PC-3 (cell line): ENCODE measurements at places on chromosomes 11 and 22. TPM values are rescaled to one million over a fixed set of nuclear protein-coding genes. Genes with fewer than 3 reads are reported as not detected.

- no peaks in the 10 kb centered on the region for H3K27me3 ChIP-seq
- H3K27ac ChIP-seq: no peak within 1 kb of the TSS
- DNase-seq: no peak
- peak within 1 kb of the TSS; percentile 64 for H3K4me3 ChIP-seq
Observed at GRCh38 chr11:3641701-3642070, at the start of gene ART5. TSS of gene ART5 (minus strand) at chr11:3641992. CDS start at chr11:3641862, 130 bp downstream.

- no peak within 1 kb of the TSS for H3K4me3 ChIP-seq
- H3K4me1 ChIP-seq: no peaks in the 10 kb centered on the region
- no peak for DNase-seq
- H3K36me3 ChIP-seq: no peaks in the 10 kb centered on the region
- H3K27ac ChIP-seq: no peak within 1 kb of the TSS
Observed at GRCh38 chr22:18905540-18906409, at the start of gene DGCR6. TSS of gene DGCR6 (plus strand) at chr22:18906320. CDS start at chr22:18906375, 55 bp downstream.

- peaks cover 97% of the 10 kb centered on the region for H3K4me1 ChIP-seq
- H3K27ac ChIP-seq: peak overlapping the region; percentile 91
- no peaks in the 10 kb centered on the region for H3K27me3 ChIP-seq
Observed at GRCh38 chr11:128497061-128497775, 90.1 kb downstream of the ETS1 start.

- H3K4me1 ChIP-seq: peaks cover 46% of the 10 kb centered on the region
- no peak overlapping the region for H3K4me3 ChIP-seq
- peak; percentile 96 for DNase-seq
- peak overlapping the region; percentile 99 for H3K27ac ChIP-seq
- peaks cover 10% of the 10 kb centered on the region for H3K36me3 ChIP-seq
- H3K27me3 ChIP-seq: no peaks in the 10 kb centered on the region
Observed at GRCh38 chr22:37777122-37777687, 30.5 kb upstream of the GCAT start.

DNA sequence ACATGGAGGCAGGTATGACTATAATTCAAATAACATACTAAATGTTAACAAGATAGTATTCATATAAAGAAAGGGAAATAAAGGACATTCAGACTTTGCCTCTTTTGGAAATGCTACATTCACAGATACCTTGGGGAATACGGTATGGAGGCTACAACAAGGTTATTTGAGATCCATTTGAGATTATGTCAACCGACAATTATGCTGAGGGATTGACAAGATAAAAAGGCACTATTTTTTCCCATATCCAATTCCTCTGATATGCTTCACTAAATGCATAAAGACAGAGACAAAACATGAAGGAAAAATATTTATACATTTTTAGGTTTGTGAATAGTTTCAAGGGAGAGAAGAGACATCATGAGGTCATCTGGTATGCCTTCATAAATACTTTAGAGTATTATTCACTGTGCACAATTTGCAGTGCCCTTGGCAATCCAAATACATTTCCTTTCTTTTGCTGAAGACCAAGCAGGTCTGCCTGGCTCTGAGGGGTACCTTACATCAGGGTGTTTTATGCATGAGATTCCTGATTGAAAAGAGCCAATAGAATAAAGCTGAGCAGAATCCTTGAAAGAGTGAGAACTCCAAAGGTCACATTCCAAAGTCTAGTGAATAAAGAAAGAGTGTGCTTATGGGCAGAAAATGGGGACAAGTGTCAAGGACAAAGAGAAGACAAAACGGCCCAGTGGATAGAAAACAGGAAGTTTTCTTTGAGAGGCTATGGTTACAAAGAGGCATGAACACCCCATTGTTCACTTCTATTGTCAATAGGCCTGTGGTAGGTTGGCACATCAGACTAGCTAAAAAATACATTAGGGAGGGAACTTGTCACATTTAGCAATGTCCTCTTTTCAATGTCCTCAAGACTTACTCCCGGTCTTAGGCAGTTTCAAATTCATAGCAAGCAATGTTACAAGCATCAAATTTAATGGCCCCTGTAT is 455.8 kb downstream of the LRRC4C start:
- no peak overlapping the region for H3K27ac ChIP-seq
- 0 out of 2 replicates have a peak, but pooled peaks cover 7% of the 10 kb centered on the region for H3K4me1 ChIP-seq
- no peak overlapping the region for H3K4me3 ChIP-seq
- no peaks in the 10 kb centered on the region for H3K27me3 ChIP-seq

DNA sequence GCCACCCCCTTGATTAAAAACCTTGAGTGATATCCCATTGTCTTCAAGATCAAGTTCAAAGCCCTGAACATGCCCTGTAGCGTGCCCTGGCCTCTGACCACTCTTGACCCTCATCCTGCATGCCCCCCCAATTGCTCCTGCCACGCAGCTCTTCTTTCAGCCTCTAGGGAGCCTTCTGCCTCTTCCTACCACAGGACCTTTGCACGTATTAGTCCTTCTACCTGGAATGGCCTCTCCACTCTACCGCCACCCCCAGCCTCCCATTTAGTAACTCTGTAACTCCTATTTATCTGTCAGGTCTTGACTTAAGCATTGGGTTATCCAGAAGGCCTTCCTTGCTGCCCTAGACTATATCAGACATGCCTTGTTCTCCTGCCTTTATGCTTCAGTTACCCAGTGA is 203.6 kb downstream of the TRIM29 start:
- no peaks in the 10 kb centered on the region for H3K4me1 ChIP-seq
- H3K36me3 ChIP-seq: no peaks in the 10 kb centered on the region
- no peak overlapping the region for H3K4me3 ChIP-seq
- peaks cover 78% of the 10 kb centered on the region for H3K27me3 ChIP-seq
- DNase-seq: no peak

DNA sequence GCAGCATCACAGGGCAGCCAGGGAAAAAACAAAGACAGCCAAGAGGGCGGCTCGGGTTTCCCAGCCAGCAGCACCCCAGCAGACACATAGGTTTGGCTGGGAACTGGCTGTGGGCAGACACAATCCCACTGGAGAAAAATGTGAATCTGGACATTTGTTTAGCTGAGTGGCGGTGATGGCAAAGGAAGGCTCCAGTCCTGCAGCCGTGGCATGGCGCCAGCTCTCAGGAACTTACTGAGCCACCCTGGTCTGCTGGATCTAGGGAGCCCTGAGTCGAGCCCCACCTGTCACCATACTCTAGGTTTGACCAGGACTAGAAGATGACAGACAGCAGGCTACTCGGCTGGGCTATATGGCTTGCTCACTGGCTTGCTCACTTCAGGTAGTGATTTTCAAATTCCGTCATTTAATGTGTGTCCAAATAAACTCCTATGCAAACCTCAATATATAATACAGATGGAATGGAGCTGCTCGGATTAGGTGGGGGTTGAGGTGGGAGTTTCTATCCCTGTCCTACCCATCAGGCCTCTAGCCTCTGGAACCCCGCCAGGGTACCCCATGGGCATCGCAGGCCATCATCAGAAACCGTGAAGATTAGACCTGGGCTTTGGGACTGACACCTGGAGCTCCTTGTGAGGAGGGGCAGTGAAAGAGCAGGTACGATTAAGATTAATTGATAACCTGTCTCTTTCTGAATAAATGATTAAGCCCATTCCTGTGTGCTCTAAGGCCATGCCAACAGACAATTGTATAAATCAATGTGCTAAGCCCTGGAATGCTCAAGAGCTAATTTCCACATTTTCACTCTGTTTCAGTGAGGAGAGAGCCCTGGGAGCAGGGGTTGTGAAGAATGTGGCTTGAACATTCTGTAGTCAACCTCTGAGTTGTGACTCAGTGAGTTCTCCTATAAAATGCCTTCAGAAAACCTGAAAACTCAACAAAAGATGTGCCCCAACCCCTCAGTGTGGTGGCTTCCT is 42.5 kb downstream of the GALNT18 start:
- H3K4me1 ChIP-seq: peaks cover 17% of the 10 kb centered on the region
- no peak for DNase-seq
- H3K4me3 ChIP-seq: no peak overlapping the region
- H3K27ac ChIP-seq: no peak overlapping the region
- H3K36me3 ChIP-seq: no peaks in the 10 kb centered on the region
- no peaks in the 10 kb centered on the region for H3K27me3 ChIP-seq

DNA sequence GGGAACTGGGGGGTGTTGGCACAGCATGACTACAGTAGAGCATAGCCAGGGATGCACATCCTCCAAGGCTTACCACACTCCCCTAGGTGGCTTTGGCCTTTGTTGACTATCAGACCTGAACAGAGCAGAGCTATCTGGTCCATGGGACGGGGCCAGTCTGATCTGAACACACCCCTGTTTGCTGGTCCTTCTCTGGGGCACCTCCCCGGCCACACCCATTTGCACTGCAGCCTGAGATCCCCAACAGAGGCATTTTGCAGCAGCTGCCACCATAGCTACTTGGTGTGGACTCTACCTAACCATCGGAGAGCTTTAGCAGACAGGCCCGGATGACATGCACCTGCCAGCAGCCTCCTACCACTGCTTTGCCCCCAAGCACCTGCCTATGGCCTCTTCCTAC is 75.8 kb upstream of the NOX4 start:
- no peak for DNase-seq
- H3K4me1 ChIP-seq: no peaks in the 10 kb centered on the region
- H3K27me3 ChIP-seq: 0 out of 2 replicates have a peak, but pooled peaks cover 9% of the 10 kb centered on the region

- H3K4me3 ChIP-seq: peak overlapping the region; percentile 28; the same call in 1 of the 2 replicates
- peak overlapping the region; percentile 42 for H3K27ac ChIP-seq
- H3K36me3 ChIP-seq: no peaks in the 10 kb centered on the region
- H3K4me1 ChIP-seq: peaks cover 39% of the 10 kb centered on the region
- H3K27me3 ChIP-seq: no peaks in the 10 kb centered on the region
- peak; percentile 46 for DNase-seq
Observed at GRCh38 chr11:10388101-10388500, 67.0 kb upstream of the AMPD3 start.

GRCh38 chr22:25564320-25564978 is at the start of gene GRK3:
TSS of gene GRK3 (plus strand) at chr22:25564675. CDS start at chr22:25565041, 366 bp downstream.
- H3K4me3 ChIP-seq: no peak within 1 kb of the TSS
- no peak within 1 kb of the TSS for H3K27ac ChIP-seq
- no peak for DNase-seq
- H3K4me1 ChIP-seq: no peaks in the 10 kb centered on the region
- peaks cover 53% of the 10 kb centered on the region for H3K27me3 ChIP-seq
- no peaks in the 10 kb centered on the region for H3K36me3 ChIP-seq

- H3K36me3 ChIP-seq: peaks cover 2% of the 10 kb centered on the region; the same call in 1 of the 2 replicates
- no peaks in the 10 kb centered on the region for H3K27me3 ChIP-seq
- H3K27ac ChIP-seq: peak overlapping the region; percentile 95
- peaks cover 55% of the 10 kb centered on the region for H3K4me1 ChIP-seq
Observed at GRCh38 chr22:30423301-30423958, 2.1 kb upstream of the MTFP1 start.

DNA sequence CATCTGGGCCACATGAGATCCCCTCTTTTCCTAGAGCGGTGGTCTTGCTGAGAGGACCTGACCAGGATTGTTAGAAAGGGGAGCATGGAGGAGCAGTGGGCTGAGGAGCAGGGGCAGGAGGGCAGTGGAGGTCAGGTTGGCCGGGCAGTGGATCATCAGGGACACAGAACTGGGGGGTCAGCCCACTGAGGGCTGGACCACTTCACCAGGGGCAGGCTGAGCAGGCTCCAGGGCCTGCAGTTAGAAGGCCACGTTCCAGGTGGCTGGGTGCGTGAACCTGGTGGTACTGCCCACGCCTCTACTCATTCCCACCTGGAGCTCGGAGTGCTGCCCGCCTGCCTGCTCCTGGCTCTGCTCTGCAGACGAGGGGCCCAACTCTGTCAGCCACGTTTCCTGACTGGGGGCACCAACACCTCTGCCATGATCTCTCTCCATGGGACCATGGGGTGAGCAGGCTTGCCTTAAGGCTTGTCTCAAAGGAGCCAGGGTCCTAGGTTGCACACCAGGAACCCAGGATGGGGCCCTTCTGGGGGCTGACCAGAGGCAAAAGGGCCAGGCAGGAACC is 9.7 kb downstream of the MRGPRF start:
- no peak overlapping the region for H3K4me3 ChIP-seq
- H3K4me1 ChIP-seq: peaks cover 7% of the 10 kb centered on the region
- no peak overlapping the region for H3K27ac ChIP-seq
- no peaks in the 10 kb centered on the region for H3K27me3 ChIP-seq

DNA sequence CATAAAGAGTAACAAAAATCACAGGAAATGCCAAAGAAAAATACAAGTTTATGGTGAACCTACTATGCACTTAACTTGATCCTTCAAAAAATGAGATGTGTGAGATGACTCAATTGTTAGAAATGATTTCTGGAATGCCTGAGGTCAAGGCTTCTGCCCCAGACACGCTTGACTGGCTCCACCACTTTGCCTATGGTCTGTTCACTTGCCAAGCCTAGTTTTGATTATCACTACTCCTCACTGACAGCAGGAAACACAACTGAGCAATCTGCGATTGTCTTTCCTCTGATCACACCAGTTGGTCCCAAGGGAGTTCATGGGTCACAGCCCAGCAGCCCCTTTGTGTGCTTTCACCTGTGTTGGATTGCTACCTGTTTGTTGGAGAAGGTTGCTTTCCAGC is 20.6 kb upstream of the PRDM10 start:
- no peaks in the 10 kb centered on the region for H3K36me3 ChIP-seq
- peak; percentile 95 for DNase-seq
- H3K27me3 ChIP-seq: no peaks in the 10 kb centered on the region
- peak overlapping the region; percentile 49 for H3K27ac ChIP-seq

DNA sequence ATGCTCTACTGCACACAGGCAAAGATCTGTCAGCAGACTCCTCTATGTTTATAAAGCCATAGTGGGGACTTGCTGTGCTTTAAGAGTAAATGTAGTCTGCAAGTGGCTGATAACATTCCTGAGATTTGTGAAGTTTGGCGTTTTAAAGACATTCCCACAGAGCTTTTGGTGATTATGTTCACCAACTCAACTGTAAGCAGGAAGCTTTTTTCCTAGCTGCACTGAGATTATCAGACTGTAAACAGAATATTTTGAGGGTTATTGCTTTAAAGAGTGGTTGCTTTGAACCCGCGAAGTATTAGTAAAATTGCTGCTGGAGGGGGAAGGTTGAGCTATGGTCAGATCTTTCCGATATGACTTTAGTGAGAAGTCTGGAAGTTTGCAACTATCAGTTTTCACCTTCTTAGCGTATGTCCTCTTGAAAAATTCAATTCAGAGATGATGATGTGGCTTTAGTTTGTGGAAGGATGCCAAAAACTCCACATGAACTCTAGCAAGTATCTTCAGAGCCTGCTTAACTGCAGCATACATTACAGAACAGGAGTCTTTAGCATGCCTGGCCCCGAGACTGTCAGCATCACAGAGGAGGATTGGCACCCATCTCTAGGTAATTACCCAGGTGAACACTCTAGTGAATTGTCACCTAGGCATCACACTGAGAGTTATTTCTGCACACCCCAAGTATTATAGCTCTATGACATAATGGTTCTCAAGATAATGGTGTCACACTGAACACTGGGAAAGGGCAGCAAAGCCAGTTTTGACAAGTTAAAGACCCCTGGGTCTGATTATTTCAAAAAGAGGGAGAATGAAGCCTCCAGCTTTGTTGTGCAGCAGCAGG is 89.9 kb downstream of the MTNR1B start:
- H3K4me1 ChIP-seq: peaks cover 8% of the 10 kb centered on the region
- H3K36me3 ChIP-seq: no peaks in the 10 kb centered on the region
- H3K27ac ChIP-seq: no peak overlapping the region

- no peak overlapping the region for H3K27ac ChIP-seq
- peaks cover 7% of the 10 kb centered on the region; the same call in 1 of the 2 replicates for H3K4me1 ChIP-seq
- no peaks in the 10 kb centered on the region for H3K27me3 ChIP-seq
- DNase-seq: no peak
- no peaks in the 10 kb centered on the region for H3K36me3 ChIP-seq
Observed at GRCh38 chr11:69538854-69539253, 57.4 kb downstream of the LINC01488 start.

CFL1 gene
- 2,710 and 3,139 TPM in 2 replicates for total RNA-seq

VSIG2 gene
- not detected in 2 replicates for total RNA-seq

LGR4 gene
- total RNA-seq: 13.5 and 14.5 TPM in 2 replicates

NFAM1 gene
- 0.11 TPM in 1 of 2 replicates, not detected in the other for total RNA-seq

BTBD18 gene
- not detected in 2 replicates for total RNA-seq

FOLR2 gene
- total RNA-seq: not detected in 2 replicates
